ENCODE measurements at places on chromosomes 12 and 14.

- DNase-seq, result no peak
Measured at GRCh38 chr12:69431591-69432222, 38.5 kb upstream of the FRS2 start.

- DNase-seq, result no peak
Measured at GRCh38 chr14:67357186-67357968, 2.2 kb downstream of the ATP6V1D start.

DNA sequence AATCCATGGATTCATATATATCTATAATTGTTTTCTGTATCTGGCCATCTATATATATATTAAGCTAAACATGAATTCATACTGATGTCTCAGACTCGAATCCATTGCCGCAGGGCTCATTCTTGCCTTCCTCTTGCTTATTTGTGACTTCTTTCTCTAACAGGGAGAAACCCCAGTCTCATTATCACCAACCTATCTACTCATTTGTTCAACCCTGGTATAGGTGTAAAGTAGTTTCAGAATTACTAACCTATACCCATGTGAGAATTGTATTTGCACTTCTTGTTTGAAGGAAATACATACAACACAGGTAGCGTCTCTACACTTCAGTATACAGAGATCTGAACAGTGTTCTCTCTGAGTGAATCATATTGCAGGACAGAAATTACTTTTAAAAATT lies 77.7 kb downstream of the PTPN11 start:
- no peak for DNase-seq

DNA sequence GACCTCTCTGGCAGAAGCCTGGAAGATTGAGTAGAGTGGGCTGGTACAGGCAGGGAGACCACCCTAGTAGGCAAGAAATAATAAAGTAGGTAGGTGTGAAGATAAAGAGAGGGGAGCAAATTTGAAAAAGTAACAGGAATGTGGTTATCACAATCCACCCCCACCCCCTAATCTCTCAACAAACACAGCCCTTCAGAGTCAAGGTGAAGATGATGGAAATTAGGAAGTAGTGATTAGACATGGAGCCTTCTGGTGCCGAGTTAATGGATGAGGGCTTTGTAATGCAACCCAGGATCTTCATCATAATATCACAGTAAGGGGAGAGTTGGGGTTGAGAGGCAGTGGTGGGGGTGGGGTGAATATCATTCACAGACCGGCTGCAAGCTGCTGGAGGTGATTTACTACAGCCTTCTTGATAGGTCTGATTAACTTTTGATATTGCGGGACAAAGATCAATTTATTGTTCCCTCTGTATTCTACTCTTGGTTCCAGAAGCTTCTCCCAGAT lies 29.2 kb upstream of the CRY1 start:
- DNase-seq, result no peak

- no peak for DNase-seq
Measured at GRCh38 chr14:25461780-25462179, 411.8 kb upstream of the STXBP6 start.

DNA sequence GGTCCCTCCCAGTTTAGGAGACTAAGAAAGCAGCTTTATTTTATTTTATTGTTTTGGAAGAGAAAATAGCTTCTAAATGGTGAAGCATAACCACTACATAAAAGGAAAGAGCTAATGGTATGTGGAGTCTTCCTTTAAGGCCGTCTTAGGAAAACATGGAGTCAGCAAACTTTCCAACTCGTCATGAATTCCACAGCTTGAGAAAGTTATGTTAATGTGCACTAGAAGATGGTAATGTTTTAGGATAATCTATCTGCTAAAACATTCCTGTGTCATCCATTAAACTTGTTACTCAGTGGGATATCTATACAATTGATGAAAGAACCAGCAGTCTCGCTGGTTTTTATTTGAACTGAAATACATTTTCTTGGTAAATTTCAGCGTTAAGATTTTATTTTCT lies 448.4 kb upstream of the SEL1L start:
- DNase-seq, result no peak

GRCh38 chr14:90382491-90383125 lies 14.2 kb upstream of the CALM1 start:
- DNase-seq, result peak; percentile 79

DNA sequence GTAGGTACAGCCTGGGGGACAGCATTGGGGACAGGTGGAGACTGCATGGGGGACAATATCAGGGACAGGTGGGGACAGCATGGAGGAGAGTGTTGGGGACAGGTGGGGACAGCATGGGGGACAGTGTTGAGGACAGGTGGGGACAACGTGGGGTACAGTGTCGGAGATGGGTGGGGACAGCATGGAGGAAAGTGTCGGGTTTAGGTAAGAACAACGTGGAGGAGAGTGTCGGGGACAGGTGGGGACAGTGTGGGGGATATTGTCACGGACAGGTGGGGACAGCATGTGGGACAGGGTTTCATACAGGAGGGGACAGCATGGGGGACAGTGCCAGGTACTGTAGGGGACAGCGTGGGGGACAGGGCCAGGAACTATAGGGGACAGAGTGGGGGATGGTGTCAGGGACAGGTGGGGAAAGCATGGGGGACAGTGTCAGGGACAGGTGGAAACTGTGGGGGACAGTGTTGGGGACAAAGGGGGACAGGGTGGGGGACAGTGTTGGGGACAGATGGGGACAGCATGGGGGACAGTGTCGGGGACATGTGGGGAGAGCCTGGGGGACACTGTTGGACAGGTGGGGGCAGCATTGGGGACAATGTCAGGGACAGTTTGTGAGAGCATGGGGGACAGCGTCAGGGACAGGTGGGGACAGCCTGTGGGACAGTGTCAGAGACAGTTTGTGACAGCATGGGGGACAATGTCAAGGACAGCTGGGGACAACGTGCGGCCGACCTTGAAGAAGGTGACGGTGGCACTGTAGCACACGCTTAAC lies 213.1 kb downstream of the TMEM121 start:
- no peak for DNase-seq

- peak; percentile 41 for DNase-seq
Measured at GRCh38 chr14:76953311-76953945, 75.1 kb downstream of the IRF2BPL start.

- no peak for DNase-seq
Measured at GRCh38 chr12:42691991-42692557, 102.5 kb upstream of the PRICKLE1 start.

- DNase-seq, result no peak
Measured at GRCh38 chr12:89075880-89076540, 276.3 kb downstream of the DUSP6 start.

- no peak for DNase-seq
Measured at GRCh38 chr12:114679942-114680341, 4.0 kb downstream of the TBX3 start.

- DNase-seq, result peak; percentile 91
Measured at GRCh38 chr14:76937181-76938091, 91.1 kb downstream of the IRF2BPL start.

GRCh38 chr14:104794993-104795780 lies at the start of gene AKT1:
AKT1 (minus strand) TSS chr14:104795748; CDS start chr14:104792643, 3,105 bp downstream.
- peak; percentile 42 for DNase-seq

- no peak for DNase-seq
Measured at GRCh38 chr12:56804169-56804568, 41.0 kb downstream of the HSD17B6 start.

DNA sequence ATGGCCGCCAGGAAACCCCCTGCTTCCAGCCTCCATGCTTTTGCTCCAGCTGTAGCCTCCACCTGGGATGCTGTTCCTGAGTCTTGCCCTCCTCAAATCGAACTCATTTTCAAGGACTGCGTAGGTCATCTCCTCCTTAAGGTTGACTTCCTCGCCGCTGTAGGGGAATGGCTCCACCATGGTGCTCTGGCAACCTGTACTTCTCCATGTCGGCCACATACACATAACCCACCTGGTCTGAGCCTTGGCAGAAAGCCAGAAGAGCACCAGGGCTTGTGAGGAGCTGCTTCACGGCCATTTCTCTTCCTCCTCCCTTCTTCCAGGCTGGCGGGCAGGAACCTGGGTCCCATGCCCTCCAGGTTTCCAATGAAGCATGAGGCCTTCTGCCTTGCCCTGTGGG lies 36.7 kb upstream of the BEGAIN start:
- DNase-seq, result no peak

DNA sequence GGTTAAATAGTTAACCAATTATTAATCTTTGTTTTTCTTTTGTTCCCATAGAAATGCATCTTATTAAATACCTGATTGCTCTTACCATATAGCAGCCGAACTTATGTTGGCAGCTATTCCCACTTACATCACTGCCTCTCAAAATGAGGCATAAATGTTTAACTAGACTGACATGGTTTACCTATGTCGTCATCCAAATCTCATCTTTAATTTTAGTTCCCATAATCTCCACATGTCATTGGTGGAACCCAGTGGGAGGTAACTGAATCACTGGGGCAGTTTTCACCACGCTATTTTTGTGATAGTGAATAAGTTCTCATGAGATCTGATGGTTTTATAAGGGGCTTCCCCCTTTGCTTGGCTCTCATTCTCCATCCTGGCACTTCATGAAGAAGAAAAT lies 499.2 kb upstream of the ATP2B1 start:
- no peak for DNase-seq

- DNase-seq, result no peak
Measured at GRCh38 chr12:26116829-26117715, 7.8 kb downstream of the BHLHE41 start.

DNA sequence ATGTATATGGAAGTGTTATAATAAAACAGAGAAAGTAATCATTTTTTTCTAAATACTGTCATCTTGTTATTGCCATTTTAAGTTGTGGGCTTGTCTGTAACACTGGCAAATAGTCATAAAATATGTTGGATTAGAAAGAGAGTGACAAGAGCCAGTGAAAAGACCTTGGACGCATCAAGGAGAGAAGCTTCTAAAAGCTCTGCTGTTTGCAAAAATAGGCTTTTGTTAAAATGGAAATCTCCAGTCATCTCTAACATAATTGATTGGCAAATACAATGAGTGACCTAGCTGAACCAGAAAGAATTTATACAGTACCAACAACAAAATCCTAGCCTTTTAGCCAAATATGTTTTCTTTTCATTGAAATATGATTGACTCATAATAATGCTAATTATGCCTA lies 245.8 kb upstream of the RMST start:
- DNase-seq, result peak; percentile 17

GRCh38 chr12:11799502-11799873 lies 150.0 kb downstream of the ETV6 start:
- no peak for DNase-seq

GRCh38 chr14:97413966-97414717 lies 617.0 kb downstream of the VRK1 start:
- DNase-seq, result no peak

GRCh38 chr12:87935216-87935615 lies 94.0 kb downstream of the C12orf50 start:
- DNase-seq, result no peak

DNA sequence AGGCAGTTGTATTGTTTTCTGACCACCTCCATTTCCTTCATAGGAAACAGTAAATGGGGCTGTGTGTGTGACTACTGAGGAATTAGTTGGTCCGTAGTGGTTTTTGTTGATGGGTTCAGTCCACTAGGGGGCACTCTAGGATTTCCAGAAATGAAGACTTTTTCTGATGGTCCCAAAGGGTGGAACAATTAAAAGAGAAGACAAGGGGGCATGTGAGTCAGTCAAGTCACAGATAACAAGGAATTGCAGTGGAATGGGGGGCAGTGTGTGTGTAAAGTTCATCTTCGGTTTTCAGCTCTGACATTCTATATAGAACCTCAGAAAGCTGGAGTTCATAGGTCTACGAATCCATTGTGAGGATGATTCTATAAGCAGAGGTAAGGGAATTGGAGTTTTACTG lies 186.6 kb upstream of the OR4E1 start:
- no peak for DNase-seq

Measured in NCI-H1417 (cell line).